ENCODE measurements at places on chromosomes 1 and 21. TPM values are rescaled to one million over a fixed set of nuclear protein-coding genes. Genes with fewer than 3 reads are reported as not detected.

The FAM177B gene
- total RNA-seq, result not detected

The CACNA1E gene
- total RNA-seq, result 0.02 TPM

The TBX15 gene
- 2.9 TPM for total RNA-seq

The PRRX1 gene
- total RNA-seq, result 21.6 TPM

The PIGM gene
- total RNA-seq, result 3.4 TPM

The CELF3 gene
- total RNA-seq, result not detected

The OR2L3 gene
- not detected for total RNA-seq

The RPS8 gene
- total RNA-seq, result 1,381 TPM

The ZSWIM5 gene
- 0.02 TPM for total RNA-seq
